Left renal cortex interstitium (tissue), 4 donors: ENCODE measurements at places on chromosomes 6 and 20.

DNA sequence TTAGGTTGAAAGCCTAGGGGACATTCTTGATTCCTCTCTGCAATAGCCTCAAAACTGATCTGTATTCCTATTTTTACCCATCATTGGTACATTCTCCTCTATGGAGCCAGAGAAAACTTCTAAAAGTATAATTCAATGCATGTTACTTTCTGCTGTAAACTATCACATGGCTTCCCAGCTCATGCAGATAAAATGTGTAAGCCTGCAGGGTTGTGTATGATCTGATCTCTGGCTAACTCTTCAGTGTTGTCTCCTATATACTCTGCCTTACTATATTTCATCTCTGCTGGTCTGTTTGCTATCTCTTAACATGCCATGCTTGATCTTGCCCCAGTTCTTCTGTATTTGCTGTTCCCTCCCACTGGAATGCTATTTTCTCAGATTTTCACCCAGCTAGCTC is 323.3 kb upstream of the RSPO3 start:
- DNase-seq, result no peak

GRCh38 chr6:35216851-35217811 is 3.4 kb downstream of the SCUBE3 start:
- no peak for DNase-seq

DNA sequence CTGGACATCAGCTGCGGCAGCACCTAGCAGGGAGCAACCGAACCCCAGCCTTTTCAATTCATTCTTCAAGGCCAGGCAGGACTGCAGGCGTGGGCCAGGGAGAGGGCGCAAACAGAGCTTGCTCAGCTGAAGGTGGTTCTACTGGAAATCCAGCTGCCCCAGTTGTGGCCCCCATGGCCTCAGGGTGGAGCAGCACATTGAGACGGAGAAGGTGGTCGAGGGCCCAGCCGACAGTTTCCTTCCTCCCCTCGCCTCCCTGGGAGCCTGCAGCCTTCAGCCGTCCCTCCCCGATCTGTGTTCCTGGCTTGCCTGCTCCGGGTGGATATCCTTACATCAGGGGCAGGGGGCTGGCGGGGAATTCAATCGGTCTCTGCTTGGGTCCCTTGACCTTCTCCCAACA is 217.8 kb downstream of the ANKRD60 start:
- DNase-seq, result no peak

DNA sequence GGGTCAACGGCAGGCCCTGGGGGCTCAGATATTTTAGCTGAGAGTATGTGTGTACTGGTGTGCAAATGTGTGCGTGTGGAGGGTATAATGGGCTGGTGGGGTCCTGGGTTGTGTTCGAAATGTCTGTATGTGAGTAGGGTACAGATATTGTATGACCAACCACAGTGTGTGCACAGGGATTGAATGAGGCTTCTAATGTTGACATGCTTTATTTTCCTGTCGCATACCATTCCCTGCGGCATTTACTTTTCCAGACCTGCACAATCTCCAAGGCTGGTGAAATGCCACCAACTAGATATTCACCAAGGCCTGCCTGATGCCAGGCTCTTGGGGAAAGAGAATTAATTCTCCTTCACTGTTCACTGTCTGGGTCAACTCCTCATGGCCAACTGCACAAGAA is 441.4 kb upstream of the SULF2 start:
- DNase-seq, result no peak

GRCh38 chr6:153045271-153045670 is 42.8 kb upstream of the MTRF1L start:
- no peak for DNase-seq

DNA sequence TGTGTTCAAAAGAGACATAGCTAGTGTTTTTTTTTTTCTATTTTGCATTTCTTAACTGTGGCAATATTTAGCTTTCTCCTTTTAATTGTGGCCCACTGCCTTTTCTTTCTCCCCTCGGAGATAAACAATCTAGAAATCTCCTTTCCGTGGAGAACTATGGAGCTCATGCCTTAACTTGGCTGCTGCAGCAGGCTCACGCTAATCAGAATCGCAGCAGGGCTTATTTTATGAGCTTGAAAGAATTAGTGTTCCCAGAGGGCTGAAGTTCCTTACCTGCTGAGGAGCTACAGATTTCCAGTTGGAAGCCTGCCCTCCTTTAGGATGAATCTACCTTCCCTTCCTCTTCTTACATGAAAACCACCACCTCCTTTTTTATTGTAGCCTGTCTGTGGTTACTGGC is 35.6 kb downstream of the CTNNBL1 start:
- no peak for DNase-seq

DNA sequence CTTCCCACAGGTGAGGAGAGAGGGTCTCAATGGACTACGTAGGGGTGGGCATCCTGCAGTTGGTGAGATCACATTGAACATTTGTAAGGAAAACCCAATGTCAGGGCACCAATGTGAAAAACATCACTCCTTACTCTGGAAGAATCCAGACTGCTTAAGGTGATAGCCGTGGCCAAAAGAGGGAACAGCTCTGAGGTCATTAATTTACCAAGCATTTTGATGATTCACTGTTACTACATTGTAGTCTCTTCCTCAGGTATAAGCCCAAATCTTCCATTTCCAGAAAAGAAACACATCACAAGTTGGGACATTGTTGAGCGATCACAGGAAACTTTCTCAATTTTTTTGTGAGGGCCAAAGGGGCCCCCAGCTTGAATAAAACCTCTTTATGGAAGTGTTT is 61.1 kb upstream of the SPTLC3 start:
- DNase-seq, result no peak

GRCh38 chr6:70456735-70457134 is 43.4 kb downstream of the FAM135A start:
- DNase-seq, result no peak

DNA sequence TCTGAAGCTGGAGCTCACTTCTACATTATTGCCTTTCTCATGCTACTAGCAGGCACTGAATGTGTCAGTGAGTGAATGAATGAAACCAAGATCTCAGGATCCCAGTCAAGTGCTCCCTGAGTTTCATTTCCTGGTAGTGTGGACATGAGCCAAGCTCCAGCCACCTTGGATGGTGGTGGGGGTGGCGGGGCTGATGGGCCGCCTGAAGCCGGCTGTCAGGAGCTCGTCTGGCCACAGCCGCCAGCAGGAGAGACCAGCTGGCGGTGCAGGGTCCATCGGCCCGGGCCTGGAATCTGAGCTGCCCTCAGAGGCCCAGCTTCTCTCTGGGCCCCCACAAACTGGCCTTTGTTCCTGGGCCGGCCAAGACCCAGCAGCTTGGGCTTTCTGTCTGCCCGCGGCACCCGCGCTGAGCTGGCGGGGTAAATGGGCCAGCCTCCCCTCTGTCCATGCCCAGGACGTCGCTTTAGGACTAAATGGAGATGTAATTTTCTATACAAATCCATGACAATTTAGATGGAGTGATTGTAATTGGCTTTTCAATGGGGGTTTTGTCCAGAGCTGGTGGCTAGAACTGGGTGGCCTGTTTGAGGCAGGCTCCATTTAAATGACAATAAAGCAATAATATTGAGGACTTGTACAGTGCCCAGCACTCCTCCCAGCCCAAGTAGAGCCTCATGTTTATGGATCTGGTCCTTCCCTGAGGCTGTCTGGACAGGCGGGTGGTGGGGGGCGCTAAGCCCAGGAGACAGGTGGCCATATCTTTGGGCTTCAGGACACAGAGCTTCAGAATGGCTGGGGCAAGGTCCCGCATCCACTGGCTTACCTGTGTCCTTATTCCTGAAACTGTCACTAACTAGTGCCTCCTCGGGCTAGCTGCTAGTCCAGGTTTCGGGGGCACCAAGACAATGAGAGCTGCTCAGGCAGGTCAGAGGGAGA is 43.5 kb downstream of the NOL4L start:
- no peak for DNase-seq

DNA sequence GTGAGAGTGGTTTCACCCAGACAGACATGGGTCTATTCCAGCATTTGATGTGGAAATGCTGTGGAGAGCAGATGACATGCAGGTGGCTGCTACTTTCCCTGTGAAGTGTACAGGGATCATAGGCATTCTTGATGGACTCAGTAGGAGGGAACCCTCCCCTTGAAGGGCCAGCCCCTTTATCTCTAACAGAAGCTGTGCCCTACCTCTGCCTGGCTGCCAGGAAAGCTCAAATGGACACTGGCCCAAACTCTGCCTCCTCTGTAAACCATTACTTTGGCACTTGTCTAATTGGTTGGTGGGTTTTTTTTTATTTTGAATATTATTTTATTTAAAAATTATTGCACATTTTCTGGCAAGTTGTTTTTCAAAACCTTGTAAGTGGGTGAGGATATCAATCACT is 106.7 kb upstream of the GGTLC1 start:
- no peak for DNase-seq

DNA sequence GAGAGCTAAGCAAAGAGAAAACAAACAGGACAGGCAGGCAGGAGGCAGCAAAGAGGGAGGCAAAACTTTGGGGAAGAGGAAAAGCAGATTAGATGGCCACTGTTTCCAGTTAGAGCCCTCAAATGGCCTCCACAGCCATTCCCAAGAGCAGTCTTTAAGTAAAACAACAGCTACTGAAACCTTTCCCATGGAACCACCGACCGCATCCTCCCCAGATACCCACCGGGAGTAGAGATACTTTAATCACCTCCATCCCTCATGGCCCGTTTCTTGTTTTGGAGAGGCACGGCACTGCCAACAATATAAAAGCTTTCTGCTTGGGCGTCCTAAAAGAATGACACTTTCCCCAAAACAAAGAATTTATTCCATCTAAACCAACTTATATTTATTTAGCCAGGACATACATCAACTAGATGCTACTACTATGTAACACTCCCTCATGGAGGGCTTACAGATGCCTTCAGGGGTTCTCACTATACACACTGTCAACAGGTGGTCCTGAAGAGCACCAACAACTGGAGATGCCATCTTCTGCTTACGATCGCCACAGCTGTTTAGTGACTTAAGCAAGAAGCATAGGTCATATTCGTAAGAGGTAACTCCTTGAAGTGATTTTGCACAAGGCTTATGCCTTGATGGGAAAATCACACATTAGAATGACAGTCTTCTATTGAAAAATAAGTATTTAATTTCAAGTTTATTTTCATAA is 43.4 kb downstream of the CNKSR3 start:
- no peak for DNase-seq

DNA sequence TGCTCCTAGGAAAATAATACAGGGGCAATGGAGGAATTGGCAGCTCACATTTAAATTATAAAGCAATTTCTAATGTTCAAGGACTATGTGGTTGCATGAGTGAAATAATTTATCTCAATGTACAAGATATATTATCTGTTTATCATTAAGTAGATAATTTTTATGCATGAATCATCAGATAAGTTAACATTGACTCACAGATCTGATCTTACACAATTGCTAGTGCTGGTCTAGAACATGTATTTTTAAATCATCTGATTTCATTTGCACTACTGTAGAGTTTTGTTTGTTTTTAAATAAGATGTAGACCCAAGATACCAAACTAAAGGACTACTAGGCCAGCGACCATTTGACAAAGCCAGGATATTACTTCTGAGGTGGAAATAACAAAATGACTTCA is 199.2 kb downstream of the BMP2 start:
- DNase-seq, result no peak

DNA sequence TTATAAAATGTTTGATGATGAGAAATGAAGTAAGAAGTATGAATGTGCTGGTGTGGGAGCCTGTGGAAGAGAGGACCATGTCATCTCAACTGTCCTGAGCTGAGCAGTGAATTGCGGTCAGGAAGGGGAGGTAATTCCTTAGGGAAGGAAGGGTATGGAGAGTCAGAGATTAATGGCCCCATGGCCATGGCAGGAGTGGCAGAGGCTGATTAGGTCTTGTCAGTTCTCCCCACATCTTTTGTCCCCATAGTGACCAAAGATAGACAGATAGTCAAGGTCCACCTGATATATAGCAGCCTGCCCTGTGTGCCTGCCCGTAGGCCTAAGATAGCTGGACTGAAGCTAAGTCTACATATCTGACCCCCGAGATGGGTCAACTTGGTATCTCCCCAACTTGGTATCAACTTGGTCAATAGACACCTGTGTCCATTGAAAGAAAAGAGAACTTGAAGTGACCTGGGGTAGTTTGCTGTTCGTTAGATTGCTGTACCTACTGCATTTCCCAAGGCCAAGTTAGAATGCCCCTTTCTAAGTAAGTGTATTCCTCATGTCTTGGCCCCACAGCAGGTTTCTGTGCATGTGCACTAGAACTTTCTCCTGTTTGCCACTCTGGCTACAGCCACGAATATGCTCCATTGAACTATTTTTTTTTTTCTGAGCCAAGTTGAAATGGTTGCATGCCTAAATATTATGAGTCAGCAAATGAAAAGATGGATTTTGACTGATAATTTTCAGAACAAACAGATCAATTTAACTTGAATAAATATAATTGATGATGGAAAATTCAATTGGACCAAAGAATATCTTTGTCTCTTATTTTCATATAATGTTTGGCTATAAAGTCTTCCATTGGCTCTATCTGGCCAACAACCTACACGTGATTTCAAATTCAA is 143.4 kb downstream of the ISM1 start:
- no peak for DNase-seq

GRCh38 chr6:21102201-21102600 is 491.4 kb upstream of the SOX4 start:
- no peak for DNase-seq

GRCh38 chr6:63395381-63395780 is 75.6 kb upstream of the LGSN start:
- DNase-seq, result no peak

DNA sequence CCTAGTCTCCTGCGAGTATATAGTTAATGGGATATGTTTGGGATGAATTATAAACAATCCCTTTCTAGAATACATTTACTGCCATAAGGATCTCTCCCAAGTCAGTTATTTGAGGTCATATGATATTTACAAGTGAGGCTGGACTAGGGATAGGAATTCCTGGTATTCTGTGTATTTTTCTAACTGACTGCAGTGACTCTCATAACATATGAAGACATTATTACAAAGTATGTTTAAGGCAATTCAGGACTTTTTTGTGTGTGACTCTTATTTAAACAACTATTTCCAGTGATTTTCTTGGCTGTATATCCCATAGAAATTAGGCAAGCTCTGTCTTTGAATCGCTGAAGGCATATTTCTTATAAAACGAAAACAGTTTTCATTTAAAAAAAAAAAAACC is 18.4 kb upstream of the TNFAIP3 start:
- DNase-seq, result no peak

GRCh38 chr20:47336129-47336754 is 20.3 kb downstream of the ZMYND8 start:
- DNase-seq, result no peak

DNA sequence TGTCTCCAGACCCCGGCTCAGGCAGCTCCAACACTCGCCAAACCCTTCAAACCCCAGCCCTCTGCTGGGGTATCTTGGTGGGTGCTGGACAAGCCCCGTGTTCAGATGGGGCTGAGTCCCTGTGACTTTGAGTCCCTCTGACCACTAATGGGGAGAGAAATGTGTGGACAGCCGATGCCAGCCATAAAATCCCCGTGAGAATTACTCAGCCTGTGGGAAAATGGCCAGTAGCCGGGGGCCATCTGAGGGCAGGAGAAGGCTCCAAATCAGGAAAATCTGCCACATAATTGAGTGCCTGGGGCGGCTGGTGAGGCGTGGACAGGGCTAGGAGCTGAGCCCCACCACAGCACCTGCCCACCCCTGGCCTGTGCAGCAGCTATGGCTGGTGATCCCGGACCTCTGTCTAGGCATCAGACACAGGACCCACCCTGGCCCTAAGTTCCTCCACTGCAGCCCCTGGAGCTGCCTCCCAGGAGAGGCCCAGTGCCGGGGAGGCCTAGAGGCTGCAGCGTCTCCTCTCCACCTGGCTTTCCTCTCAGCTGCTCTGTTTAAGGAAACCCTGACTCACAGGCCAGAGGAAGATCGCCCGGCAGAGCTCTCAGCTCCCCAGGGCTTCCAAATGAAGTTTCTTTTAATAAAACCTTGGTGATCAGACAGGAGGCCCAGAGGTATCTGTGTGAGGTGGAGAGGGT is 53.7 kb upstream of the SLCO4A1 start:
- DNase-seq, result no peak
